ENCODE measurements at places on chromosomes 11 and 22.
A peak's percentile ranks its signal among the peaks of the same experiment; 100 is the strongest.

- DNase-seq = no peak
Measured at GRCh38 chr22:30472994-30473720, 1.3 kb upstream of the SEC14L3 start.

DNA sequence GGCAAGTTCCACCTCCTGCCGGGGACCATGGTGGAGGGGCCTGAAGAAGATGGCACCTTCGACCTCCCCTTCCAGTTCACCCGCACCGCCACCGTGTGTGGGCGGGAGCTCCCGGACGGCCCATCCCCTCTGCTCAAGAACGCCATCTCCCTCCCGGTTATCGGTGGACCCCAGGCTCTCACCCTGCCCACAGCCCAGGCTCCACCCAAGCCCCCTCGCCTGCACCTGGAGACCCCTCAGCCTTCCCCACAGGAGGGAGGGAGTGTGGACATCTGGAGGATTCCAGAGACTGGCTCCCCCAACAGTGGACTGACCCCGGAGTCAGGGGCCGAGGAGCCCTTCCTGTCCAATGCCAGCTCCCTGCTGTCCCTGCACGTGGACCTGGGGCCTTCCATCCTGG lies 6.4 kb downstream of the CDC42EP2 start:
- peak; percentile 61 for DNase-seq

DNA sequence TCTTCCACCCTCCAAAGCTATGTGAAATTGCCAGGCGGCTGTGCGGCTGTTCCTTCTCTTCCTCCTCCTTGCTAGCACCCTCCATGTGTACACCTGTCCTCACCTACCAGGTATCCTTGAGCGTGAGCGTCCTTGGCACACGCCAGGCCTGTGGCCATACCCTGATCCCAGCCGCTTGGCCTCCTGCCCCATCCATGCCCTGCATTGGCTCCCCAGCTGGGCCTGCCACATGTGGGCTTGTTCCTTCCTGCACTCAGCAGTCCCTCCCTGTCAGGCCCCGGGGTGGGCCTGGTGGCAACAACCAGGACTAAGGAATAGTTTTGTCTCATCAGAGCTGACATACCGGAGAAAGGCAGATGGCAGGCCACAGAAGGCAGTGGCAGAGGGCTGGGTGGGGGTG lies 40.0 kb downstream of the SCUBE1 start:
- DNase-seq = no peak

GRCh38 chr11:61026121-61027031 lies 54.9 kb downstream of the CD6 start:
- no peak for DNase-seq

DNA sequence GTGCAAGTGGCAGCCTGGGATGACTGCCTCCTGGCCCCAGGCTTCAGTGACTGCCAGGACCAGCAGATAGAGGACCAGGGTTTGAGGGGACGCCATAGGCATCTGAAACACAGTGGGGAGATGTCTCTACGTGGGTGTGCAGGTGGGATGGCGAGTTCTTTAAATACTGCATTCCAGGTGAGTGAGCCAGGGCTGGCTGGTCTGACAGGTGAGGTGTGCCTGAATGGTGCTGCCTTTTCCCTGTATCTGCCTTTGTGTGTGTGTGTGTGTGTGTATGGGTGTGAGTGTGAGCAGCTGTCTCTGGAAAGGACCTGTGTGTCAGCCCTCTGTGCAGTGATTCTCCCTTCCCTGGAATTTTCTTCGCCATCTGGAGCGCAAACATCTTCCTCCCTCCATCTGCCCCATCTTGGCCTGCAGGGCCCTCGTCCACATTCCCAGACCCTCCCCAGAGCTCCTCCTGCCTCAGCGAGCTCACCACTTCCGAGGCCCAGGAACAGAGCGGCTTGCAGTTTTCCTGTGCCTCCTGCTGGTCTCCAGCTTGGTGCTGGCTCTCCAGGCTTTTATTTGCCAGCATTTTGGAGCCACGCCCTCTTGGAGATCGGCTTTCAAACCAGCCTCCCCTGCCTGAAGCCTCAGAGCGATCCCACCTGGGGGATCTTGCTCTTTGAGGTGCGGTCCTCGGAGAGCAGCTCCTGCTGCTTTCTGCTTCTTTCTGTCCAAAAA lies at the start of gene GPHA2:
Gene GPHA2, minus strand, starts transcription at position 535 of the 723 bp plus-strand sequence. Its CDS starts 433 bp downstream, at position 102.
- no peak for DNase-seq

GRCh38 chr11:96207459-96208449 lies 135.2 kb downstream of the MAML2 start:
- DNase-seq = no peak

DNA sequence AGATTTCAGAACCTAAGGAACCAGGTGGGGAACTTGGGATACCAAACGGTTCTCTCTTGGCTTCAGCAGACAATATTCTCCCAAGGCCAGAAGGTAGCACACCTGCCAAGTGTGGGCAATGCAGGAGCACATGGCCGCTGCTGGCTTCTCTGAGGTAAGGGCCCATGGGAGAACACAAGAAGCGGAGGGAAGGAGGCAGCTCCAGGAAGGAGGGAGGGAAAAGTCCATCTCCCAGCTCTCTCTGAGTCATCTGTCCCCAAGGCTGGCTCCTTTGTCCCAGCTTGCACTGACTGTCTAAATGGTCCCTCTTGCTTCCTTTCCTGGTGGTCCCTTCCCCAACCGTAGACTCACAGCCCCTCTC lies 557.9 kb upstream of the CADM1 start:
- no peak for DNase-seq

All from upper lobe of left lung (tissue), 6 donors.